Activated CD4-positive, CD25-positive, alpha-beta regulatory T cell (primary cell): ENCODE measurements at places on chromosomes 5 and 9.

GRCh38 chr9:112334432-112334841 is 1.0 kb upstream of the PTBP3 start:
- no peak for DNase-seq

DNA sequence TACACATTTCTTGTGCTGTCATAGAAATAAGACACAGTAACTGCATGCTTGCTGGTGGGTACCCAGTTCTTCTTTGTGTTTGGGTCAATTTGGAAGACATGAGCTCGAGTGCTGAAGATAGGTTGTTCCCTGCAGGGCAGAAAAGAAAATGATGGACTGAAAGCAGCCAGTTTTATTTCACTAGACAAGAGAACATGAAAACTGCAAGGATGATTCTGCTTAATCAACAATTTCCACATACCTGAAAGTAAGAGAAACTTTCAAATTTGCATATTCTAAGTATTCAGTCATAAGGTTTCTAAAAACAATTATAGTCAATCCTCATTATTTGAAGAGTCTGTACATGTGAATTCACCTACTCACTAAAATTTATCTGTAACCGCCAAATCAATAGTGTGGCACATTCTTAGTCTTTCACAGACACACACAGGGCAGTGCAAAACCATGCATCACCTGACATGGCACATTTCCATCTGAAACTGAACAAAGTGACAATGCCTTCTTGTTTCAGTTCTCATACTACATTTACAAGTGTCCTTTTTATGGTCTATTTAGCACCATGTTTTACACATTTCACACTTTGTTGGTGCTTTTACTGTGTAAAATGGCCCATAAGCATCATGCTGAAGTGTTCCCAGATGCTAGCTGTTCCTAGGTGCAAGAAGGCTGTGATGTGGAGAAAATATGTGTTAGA is 56.9 kb downstream of the HOMER1 start:
- DNase-seq: no peak

DNA sequence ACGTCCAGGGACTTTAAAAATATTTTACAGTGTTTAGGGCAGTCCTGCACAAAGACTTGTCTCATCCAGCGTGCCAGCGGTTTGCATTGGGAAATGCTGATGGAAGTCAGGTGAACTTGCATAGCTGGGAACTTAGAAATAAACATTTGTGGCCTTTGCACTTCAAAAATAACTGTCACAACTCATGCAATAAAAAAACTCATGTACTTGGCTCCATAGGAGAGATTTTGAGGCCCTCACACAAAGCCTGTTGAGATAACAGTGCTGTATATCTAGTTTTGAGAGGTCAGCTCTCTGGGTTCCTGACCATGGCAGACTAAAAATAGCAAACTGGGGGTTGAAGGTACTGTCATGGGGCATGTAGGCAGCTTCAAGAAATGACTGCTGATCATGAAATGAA is 5.5 kb downstream of the COMMD10 start:
- DNase-seq: no peak

DNA sequence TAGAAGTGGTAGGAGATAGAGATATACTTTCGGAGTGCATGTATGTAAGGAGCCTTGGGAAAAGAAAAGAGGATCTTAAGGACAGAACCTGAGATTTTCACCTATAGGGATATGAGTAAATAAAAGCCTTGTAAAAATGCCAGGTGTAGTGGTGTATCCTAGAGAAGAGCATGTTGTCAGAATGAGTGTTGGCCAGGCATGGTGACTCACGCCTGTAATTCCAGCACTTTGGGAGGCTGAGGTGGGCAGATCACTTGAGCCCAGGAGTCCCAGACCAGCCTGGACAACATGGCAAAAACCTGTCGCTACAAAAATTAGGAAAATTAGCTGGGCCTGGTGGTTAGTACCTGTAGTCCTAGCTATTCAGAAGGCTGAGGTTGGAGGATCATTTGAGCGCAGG is 76.0 kb downstream of the IPO11 start:
- no peak for DNase-seq

DNA sequence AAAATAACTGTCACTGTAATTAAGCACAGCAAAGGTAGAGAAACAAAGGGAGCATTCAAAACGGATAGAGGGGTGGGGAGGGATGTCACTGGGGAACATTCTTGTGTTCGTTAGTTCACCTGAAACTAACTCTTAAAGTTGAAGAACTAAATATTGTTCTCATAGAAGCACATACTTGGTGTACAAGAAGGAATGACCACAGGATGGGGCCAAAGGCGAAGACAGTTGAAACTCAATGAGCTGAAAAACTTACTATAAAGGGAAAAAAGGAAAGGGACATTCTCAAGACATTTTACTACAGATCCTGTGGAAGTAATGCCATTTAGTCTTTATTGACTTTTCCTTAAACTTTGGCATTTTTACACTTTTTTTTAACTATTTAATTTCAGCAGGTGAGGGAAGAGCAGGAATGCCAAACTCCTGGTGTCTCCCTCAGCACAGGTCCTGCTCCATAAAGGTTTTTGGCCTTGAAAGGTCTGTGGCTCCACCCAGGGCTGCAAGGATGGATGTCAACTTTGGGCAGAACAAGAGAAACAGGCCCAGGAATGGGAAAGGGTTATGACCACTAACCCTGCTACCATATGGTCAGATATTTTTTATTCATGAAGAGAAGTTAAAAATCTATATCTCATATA is 197.6 kb upstream of the RASA1 start:
- DNase-seq: no peak

DNA sequence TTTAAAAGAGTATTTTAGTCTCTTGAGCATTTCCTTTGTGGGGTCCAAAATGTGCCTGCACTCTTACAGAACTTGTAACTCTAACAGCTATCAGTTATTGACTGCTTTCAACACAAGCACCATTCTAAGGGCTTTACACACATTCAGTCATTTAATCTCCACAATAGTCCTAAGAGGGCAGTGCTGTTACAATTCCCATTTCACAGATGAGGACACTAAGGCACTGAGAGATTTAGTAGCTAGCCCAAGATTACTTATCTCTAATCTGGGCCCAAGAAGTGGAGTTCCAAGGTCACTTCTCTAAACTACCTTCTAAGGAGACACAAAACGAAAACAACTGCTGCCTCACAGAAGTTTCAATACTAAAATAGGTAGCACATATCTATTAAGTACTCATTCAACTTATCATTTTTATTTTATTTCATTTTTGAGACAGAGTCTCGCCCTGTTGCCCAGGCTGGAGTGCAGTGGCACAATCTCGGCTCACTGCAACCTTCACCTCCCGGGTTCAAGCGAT is 275.2 kb downstream of the CWC27 start:
- DNase-seq: no peak

GRCh38 chr5:72325566-72326305 is 5.6 kb downstream of the PTCD2 start:
- no peak for DNase-seq

- no peak for DNase-seq
Observed at GRCh38 chr9:75616841-75617566, 273.5 kb upstream of the PCSK5 start.

DNA sequence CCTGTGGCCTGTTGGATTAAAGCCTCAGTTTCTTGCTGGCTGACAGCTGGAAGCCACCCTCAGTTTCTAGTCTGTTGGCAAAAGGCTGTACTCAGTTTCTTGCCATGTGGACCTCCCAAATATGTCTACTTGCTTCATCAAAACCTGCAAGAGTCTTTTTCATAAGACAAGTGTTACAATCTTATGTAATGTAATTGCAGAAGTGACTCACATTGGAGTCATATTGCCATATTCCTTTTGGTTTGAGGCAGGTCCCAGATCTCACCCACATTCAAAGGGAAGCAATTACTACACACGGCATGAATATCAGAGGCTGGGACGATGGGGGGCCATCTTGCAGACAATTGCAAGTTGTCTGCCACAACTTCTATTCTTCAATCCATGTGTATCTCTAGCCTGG is 286.7 kb upstream of the IL12B start:
- no peak for DNase-seq

- no peak for DNase-seq
Observed at GRCh38 chr5:108935611-108936010, 187.9 kb downstream of the FER start.
